ENCODE measurements at places on chromosomes 6 and 20. TPM values are rescaled to one million over a fixed set of nuclear protein-coding genes. Genes with fewer than 3 reads are reported as not detected.

Gene PACRG
- total RNA-seq: not detected

Gene ADGB
- total RNA-seq: not detected

Gene CRISP3
- not detected for total RNA-seq

Gene FERMT1
- 7.3 TPM for total RNA-seq

Gene CLVS2
- total RNA-seq: not detected

Gene PRL
- total RNA-seq: not detected

Gene RAET1E
- 1.1 TPM for total RNA-seq

Gene TOX2
- 10.5 TPM for total RNA-seq

Gene HAO1
- total RNA-seq: not detected

Gene MEP1A
- not detected for total RNA-seq
